Effector memory CD4-positive, alpha-beta T cell (primary cell): ENCODE measurements at places on chromosomes 5 and 9.

- H3K4me3 ChIP-seq: no peak overlapping the region
- no peaks in the 10 kb centered on the region for H3K36me3 ChIP-seq
- H3K27me3 ChIP-seq: no peaks in the 10 kb centered on the region
- H3K4me1 ChIP-seq: no peaks in the 10 kb centered on the region
- no peak overlapping the region for H3K27ac ChIP-seq
Observed at GRCh38 chr5:53418826-53419658, 61.4 kb upstream of the FST start.

- no peak overlapping the region for H3K27ac ChIP-seq
- no peak for DNase-seq
- no peak overlapping the region for H3K4me3 ChIP-seq
Observed at GRCh38 chr5:73218552-73219171, 45.7 kb downstream of the TMEM174 start.

DNA sequence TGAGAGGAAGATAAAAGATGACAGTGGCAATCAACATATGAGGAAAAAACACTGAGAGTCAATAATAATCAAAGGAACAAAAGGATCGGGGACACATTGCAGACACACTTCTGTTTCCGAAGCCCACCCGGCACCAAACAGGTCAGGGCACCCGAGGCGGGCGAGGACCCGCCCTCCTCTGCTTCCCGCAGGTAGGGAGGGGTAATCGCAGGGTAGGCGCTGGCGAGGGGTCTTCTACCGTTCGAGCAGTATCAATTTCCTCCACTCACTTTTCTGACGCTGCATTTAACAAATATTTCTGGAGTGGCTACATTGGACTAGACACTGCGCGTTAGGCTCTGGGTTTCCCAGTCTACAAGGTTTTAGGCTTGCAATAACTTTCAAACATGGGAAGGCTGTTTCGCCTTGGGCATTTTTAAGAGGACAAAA is 1.3 kb downstream of the TXN start:
- no peaks in the 10 kb centered on the region for H3K36me3 ChIP-seq
- peaks cover 5% of the 10 kb centered on the region for H3K4me1 ChIP-seq
- H3K27ac ChIP-seq: peak overlapping the region; percentile 57
- no peaks in the 10 kb centered on the region for H3K27me3 ChIP-seq

GRCh38 chr5:17808566-17808965 is 174.3 kb downstream of the TAF11L14 start:
- no peaks in the 10 kb centered on the region for H3K36me3 ChIP-seq
- no peak overlapping the region for H3K27ac ChIP-seq
- H3K4me3 ChIP-seq: no peak overlapping the region
- no peak for DNase-seq
- no peaks in the 10 kb centered on the region for H3K4me1 ChIP-seq
- no peaks in the 10 kb centered on the region for H3K27me3 ChIP-seq

GRCh38 chr9:87554171-87554910 is 56.7 kb downstream of the DAPK1 start:
- H3K27me3 ChIP-seq: no peaks in the 10 kb centered on the region
- DNase-seq: no peak
- H3K36me3 ChIP-seq: no peaks in the 10 kb centered on the region
- H3K4me3 ChIP-seq: no peak overlapping the region

DNA sequence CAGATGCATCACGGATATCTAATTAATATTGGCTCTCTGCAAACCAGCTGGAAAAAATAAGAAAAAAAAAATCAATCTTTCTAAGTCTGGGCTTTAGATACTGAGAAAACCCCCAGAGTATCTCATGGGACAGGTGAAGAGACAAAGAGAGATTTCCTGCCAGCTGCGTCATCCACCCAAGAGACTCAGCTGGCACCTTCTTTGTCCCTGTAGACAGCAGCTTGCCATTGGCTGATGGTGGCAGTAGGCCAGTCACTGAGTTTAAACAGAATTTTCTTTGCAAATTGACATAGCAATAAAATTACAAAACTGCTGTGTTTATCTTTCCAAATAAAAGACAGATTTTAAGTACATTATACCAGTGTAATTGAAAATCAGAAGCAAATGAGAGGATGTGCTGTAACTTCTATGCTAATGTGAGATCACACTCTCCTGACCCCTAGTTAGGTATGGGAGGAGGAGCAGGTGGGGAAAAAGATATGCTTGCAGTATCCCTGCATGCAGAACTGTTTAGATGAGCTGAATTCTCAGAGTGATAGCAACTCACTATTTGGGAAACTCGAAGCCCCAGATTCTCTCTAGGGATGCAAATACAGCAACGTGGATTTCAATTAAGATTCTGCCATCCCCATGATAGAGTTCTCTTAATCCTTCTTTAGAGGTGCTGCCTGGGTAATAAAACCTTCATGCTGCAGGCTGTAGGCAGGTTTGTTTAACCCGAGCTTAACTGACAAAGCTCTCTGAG is 72.2 kb downstream of the NMUR2 start:
- no peaks in the 10 kb centered on the region for H3K4me1 ChIP-seq
- no peaks in the 10 kb centered on the region for H3K27me3 ChIP-seq
- no peaks in the 10 kb centered on the region for H3K36me3 ChIP-seq

DNA sequence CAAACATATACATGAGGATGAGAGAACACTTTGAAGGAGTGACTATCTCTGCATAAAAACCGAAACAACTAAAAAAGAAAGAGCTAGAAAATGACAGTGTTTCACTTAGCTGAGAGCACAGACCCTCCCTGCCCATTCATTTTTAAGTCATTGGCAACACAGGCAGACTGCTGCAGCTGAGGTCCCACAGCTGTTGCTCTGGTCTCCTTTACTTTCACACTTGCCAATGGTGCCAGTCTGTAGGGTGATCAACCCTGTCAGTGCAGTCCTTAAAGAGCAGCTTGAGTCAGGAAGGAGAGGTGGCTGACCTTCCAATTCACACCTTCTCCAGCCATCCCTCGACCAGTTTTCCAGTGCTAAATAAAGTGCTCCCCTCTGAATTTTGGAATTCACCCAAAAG is 508.3 kb upstream of the CCNG1 start:
- no peaks in the 10 kb centered on the region for H3K27me3 ChIP-seq
- DNase-seq: no peak
- no peaks in the 10 kb centered on the region for H3K36me3 ChIP-seq

DNA sequence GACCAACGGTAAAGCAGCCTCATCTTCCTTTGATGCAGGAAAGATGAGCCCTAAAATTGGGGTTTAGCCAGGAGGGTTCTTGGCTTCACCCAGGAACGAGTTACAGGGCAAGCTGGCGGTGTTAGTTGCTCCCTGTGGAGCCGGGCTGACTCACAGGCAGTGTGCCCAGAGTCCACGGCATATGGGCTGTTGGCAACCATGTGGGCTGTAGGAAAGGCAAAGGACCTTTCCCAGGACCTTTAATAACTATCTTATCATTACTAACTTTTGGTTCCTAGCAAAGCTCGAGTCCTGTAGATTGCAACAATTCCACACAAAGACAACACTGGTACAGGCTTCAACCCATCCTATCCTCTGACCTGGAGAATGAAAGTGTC is 29.8 kb upstream of the CLPTM1L start:
- H3K27ac ChIP-seq: no peak overlapping the region
- DNase-seq: no peak
- H3K4me1 ChIP-seq: no peaks in the 10 kb centered on the region
- no peak overlapping the region for H3K4me3 ChIP-seq
- H3K27me3 ChIP-seq: no peaks in the 10 kb centered on the region

DNA sequence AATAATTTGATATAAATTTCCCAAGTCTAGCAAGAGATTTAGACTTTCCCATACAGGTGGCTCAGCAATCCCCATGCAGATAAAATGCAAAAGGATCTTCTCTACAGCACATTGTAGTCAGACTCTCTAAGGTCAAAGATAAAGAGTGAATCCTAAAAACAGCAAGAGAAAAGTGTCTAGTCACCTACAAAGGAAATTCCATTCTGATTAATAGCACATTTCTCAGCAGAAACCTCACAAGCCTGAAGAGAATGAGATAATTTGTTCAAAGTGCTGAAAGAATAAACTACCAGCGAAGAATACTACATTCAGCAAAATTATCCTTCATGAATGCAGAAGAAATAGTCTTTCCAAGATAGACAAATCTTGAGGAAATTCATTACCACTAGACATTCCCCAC is 493.3 kb downstream of the PRELID2 start:
- H3K36me3 ChIP-seq: no peaks in the 10 kb centered on the region
- H3K27ac ChIP-seq: no peak overlapping the region
- H3K27me3 ChIP-seq: no peaks in the 10 kb centered on the region
- H3K4me3 ChIP-seq: no peak overlapping the region
- no peak for DNase-seq

DNA sequence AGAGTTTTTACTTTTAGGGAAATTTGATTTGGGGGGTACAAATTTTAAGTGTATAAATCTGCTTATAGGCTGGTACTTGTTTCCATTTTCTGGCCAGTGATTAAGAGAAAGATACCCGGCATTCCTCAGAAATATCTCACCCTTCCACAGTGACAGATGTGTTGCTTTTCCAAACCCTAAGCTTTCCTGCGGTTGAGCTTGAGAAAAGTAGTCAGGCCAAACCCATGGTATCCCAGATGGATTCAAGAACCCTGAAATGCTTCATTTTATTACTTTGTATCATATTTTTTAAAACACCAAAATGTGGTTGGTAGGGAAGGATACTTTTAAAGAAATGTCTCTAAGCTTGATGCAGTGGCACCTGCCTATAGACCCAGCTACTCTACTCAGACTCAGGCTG is 23.5 kb downstream of the SPTAN1 start:
- H3K36me3 ChIP-seq: peaks cover 90% of the 10 kb centered on the region
- no peaks in the 10 kb centered on the region for H3K27me3 ChIP-seq
- H3K4me1 ChIP-seq: no peaks in the 10 kb centered on the region
- H3K4me3 ChIP-seq: no peak overlapping the region
- H3K27ac ChIP-seq: no peak overlapping the region

DNA sequence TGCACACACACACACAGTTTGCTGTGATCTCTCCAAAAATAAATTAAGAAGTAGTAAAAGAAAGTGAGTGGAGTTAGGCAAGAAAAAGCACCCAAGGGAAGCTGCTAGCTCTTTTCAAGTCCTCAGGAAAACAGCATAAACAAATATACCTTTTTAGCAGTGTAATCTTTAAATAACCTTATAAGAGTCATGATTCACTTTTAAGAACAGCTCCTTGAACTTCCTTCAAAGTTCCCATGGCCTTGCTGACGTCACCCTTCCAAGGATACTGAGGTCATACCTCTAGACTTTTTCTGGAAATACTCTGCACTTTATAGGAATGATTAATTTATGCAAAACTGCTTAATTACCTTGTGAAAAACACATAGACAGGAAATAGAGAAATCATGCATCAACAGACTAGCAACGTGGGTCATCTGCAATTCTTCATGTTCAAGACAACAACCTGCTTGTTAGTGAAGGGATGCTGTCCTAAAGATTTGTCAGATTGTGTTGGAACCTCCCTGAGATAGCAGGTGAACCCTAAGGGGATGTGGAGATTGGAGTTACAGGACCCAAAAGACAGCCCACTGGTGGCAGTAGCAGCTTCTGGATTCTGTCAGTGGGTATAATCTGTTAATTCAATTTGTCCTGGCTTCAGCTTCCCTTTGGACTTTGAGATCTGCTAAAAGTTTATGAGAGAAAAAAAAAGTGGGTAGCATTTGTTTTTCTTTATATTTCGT is 229.0 kb downstream of the ELAVL2 start:
- H3K4me3 ChIP-seq: no peak overlapping the region
- H3K27me3 ChIP-seq: no peaks in the 10 kb centered on the region
- H3K4me1 ChIP-seq: no peaks in the 10 kb centered on the region
- DNase-seq: no peak

DNA sequence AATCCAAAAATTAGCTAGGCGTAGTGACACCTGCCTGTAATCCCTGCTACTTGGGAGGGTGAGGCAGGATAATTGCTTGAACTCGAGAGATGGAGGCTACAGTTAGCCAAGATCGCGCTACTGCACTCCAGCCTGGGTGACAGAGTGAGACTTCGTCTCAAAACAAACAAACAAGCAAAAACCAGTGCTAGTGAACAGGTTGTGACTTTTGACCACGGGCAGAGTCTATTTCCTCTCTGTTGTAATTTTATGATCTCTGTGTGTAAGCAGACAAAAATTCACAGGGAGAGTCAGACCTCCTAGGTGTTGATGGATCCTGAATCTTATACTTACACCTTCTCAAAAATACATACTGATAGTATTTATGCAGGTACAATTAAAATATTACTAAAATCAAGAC is 65.8 kb downstream of the SPEF2 start:
- H3K27me3 ChIP-seq: no peaks in the 10 kb centered on the region
- no peak overlapping the region for H3K27ac ChIP-seq
- DNase-seq: no peak
- no peaks in the 10 kb centered on the region for H3K36me3 ChIP-seq
- H3K4me1 ChIP-seq: no peaks in the 10 kb centered on the region

DNA sequence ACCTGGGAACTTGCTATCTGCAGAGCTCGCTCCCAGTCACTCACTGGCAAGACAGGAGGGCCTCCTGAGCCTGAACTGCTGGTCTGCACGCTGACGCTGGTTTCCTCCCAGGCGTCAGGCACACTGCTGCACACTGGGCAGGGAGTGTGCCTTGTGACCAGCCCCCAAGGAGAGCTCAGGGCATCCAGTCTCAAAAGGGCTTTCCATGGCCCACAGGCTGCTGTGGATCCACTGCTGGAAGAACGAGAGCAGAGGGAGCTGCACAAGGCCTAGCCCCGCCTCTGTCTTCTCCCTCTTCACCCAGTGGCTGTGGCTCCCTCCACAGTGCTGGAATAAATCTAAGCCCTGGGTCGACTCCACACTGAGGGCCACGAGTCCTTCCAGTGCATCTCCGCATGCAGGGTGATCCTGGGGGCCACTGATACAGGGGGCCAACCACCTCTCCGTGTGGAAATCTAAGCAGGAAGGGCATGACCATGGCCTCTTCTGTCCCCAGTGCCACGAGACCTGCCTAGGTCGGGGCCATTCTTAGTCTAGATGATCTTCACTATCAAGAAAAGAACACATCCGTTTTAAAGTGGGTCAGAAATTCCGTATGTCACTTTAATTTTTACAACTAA is 93.6 kb downstream of the CAMSAP1 start:
- H3K27me3 ChIP-seq: no peaks in the 10 kb centered on the region
- H3K4me3 ChIP-seq: no peak overlapping the region
- no peak for DNase-seq
- no peaks in the 10 kb centered on the region for H3K4me1 ChIP-seq
- no peak overlapping the region for H3K27ac ChIP-seq
- peaks cover 68% of the 10 kb centered on the region for H3K36me3 ChIP-seq

DNA sequence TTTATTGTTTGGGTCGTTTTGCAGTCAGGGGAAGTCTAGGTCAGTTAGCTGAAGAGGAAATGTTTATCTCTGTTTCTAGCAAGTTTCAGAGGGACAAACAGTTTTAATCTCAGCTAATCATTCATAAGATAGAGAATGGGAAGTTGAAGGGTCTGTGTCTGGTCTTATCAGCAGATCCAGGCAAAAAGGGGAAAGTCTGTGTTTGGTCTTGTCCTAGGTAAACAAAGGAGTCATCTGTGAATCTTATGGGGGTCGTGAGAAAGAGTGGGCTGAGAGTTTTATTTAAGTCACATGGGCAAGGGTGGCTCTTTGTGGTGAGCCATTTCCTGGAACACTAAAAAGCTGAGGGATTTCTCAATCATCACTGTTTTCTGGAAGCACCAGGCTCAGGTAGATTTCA is 5.6 kb upstream of the SNCAIP start:
- no peaks in the 10 kb centered on the region for H3K4me1 ChIP-seq
- DNase-seq: no peak
- no peaks in the 10 kb centered on the region for H3K36me3 ChIP-seq
- H3K4me3 ChIP-seq: no peak overlapping the region
- H3K27me3 ChIP-seq: no peaks in the 10 kb centered on the region

GRCh38 chr5:17255471-17256021 is 38.1 kb downstream of the BASP1 start:
- H3K27ac ChIP-seq: no peak overlapping the region
- no peaks in the 10 kb centered on the region for H3K27me3 ChIP-seq
- H3K4me3 ChIP-seq: no peak overlapping the region
- no peaks in the 10 kb centered on the region for H3K4me1 ChIP-seq
- no peak for DNase-seq

GRCh38 chr9:130897848-130898551 is 1.4 kb upstream of the QRFP start:
- no peak overlapping the region for H3K4me3 ChIP-seq
- H3K36me3 ChIP-seq: no peaks in the 10 kb centered on the region
- no peaks in the 10 kb centered on the region for H3K27me3 ChIP-seq
- H3K27ac ChIP-seq: no peak overlapping the region
- DNase-seq: no peak
